ENCODE measurements at places on chromosomes 11 and 22.

DNA sequence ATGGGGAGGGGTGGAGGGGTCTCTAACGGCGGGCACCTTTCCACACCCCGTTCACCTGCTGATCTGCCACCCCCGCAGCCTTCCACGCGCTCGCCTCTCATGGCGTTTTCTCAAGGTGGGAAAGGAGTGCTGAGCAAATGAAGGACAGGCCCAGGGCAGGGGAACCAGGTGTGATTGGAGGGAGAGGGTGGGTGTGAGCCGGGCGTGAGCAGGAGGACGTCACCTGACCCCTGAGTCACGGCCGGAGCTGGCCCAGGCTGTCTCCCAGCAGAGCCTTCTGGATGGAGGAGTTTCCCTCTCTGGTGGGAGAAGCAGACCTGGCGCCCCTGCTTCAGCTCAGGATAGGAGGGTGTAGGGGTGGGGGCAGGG, 14.0 kb upstream of the ARHGAP8 start:
- no peak for DNase-seq

- no peak for DNase-seq
These were observed 5.9 kb upstream of the PHF21A start for GRCh38 chr11:46127150-46127638.

GRCh38 chr11:92855607-92856405, 113.6 kb upstream of the MTNR1B start:
- DNase-seq = no peak

GRCh38 chr11:60396382-60396781, at the start of gene MS4A14:
Gene MS4A14 (plus strand): TSS chr11:60396459. CDS start chr11:60396579, 120 bp downstream.
- no peak for DNase-seq

DNA sequence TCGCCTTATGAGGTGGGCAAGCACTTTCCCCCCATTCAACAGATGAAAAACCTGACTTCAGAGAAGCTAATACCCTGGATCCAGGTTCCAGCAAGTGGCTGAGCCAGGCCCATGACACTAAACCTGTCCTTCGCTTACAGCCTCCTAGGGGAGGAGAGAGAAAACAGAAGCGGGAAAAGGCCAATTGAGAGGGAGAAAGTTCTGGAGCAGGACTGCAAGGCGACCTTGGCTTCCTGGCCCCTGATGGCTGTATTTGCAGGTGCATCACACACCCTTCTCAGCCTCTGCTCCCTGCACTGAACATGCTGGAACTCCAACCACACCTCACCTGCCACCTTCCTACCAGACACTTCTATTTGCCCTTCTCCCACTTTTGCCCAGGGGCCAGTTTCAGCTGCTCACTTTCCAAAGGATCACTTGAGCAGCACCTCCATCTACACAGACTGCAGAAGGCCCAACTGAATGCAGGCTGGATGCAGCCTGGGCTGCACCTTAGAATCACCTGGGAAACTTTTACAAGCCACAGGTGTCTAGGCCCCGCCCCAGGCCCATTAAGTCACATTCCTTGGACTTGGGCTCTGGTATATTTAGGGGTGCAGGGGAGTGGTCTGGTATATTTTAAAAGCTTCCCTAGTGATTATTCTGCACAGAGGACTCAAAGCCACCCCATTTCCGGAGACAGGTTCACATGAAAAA, 14.3 kb upstream of the ADA2 start:
- no peak for DNase-seq

DNA sequence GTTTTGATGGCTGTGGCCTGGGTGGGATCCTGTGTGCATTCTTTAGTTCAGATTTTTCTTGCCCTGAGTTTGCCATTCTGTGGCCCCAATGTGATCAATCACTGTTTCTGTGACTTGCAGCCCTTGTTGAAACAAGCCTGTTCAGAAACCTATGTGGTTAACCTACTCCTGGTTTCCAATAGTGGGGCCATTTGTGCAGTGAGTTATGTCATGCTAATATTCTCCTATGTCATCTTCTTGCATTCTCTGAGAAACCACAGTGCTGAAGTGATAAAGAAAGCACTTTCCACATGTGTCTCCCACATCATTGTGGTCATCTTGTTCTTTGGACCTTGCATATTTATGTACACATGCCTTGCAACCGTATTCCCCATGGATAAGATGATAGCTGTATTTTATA, 620 bp downstream of the OR4C16 start:
- no peak for DNase-seq

DNA sequence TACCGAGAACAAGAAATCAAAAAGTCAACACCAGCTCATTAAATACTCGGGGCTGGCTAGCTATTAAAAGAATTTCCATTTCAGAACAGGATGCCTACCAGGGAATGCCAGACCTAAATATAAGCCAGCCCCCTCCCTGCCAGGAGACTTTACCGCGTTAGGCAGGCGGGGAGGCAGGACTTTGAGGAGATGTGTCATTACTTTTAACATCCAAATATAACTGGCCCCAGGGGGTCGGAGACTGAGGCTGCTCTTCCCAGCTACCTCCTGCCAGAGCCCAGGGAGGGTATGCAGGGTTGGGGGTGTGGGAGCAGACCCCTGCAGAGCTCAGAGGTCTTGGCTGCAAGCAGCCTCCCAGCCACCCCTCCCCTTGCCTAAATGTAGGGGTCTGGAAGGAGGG, 183.5 kb downstream of the DSCAML1 start:
- DNase-seq = no peak

DNA sequence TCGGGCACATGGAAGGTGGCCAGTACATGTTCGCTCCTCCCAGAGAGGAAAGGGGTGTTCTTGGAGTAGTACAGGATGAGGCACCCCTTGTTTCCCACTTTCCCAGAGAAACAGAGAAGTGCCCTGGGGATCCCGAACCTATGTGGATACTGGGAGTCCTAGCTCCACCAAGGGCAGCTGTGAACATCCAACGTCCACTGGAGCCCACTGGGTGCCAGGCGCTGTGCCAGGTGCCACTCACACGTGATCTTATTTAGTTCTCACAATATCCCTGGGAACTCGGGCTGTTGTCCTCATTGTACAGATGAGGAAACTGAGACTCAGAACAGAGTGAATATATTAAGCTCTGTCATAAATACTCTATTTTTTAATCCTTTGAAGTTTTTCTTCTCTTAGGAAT, 12.0 kb downstream of the SLCO2B1 start:
- no peak for DNase-seq

GRCh38 chr11:64848826-64849597, 4.6 kb upstream of the CDC42BPG start:
- DNase-seq = no peak

DNA sequence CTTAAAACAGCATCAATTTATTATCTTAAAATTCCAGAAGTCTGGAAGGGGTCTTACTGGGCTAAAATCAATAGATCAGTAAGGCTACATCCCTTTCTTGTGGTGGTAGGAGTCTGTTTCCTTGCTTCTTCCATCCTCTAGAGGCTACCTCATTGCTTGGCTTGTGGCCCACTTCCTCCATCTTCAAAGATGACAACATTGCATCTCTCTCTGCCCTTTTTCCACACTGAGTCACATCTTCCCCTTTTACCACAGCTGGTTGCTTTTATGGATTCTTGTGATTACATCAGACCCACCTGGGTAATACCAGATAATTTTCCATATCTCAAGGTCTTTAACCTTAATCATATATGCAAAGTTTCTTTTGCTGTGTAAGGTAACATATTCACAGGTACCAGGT, 60.9 kb downstream of the GRIA4 start:
- DNase-seq = no peak

DNA sequence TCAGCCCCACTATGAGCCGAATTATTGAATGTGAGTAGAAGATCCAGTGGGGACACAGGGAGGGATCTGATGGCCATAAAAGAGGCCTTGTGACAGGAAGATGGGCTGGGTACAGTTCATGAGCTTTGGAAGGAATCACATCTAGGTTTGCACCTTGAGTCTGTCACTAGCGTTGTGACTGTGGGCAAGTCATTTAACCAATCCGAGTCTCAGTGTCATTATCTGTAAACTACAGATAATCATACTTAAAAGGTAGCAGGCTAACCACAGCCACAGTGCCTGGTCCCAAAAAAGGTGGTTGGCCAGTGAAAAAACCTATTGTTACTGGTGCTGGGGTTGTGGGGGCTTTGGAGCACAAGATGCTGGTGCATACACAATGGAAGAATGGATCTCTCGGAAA, 3.8 kb downstream of the HEPN1 start:
- DNase-seq = no peak

DNA sequence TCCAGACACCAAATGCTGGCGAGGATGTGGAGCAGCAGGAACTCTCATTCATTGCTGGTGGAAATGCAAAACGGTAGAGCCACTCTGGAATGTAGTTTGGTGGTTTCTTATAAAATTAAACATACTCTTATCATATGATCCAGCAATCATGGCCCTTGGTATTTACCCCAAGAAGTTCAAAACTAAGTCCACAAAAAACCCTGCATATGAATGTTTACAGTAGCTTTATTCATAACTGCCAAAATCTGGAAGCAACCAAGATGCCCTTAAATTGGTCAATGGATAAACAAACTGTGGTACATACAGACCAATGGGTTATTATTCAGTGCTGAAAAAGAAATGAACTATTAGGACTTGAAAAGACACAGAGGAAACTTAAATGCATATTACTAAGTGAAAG, 87.8 kb downstream of the APOL5 start:
- no peak for DNase-seq

- no peak for DNase-seq
These were observed at the start of gene LARGE2 for GRCh38 chr11:45922425-45923082. Gene LARGE2 (plus strand): TSS chr11:45922656. CDS start chr11:45922883, 227 bp downstream.

GRCh38 chr22:46087816-46088277, 62.5 kb upstream of the PPARA start:
- no peak for DNase-seq

- DNase-seq = no peak
These were observed 420.6 kb upstream of the FAT3 start for GRCh38 chr11:91804042-91804441.
